ENCODE measurements at places on chromosomes 13 and 19. TPM values are rescaled to one million over a fixed set of nuclear protein-coding genes. Genes with fewer than 3 reads are reported as not detected.

The PEG3 gene
- 41.3 TPM for polyA plus RNA-seq

The KLF1 gene
- polyA plus RNA-seq = 2.3 TPM

The SMIM17 gene
- 3.1 TPM for polyA plus RNA-seq

The MZT1 gene
- 20.1 TPM for polyA plus RNA-seq

The SIGLEC12 gene
- polyA plus RNA-seq = not detected

The ZNF549 gene
- 15.0 TPM for polyA plus RNA-seq

The FUT1 gene
- 7.0 TPM for polyA plus RNA-seq

The GET3 gene
- polyA plus RNA-seq = 70.1 TPM

The MISP3 gene
- 1.1 TPM for polyA plus RNA-seq

The ACTN4 gene
- polyA plus RNA-seq = 331 TPM

The CEACAM3 gene
- polyA plus RNA-seq = 0.39 TPM

The RAB3A gene
- polyA plus RNA-seq = 5.9 TPM

The POLRMT gene
- 46.0 TPM for polyA plus RNA-seq

The RASIP1 gene
- polyA plus RNA-seq = 17.2 TPM

The ZNF534 gene
- polyA plus RNA-seq = 0.60 TPM

The ZNF749 gene
- 8.7 TPM for polyA plus RNA-seq

The CBARP gene
- polyA plus RNA-seq = 2.5 TPM

The LGALS4 gene
- 2.5 TPM for polyA plus RNA-seq

The SHISA7 gene
- 0.17 TPM for polyA plus RNA-seq

The PLK5 gene
- polyA plus RNA-seq = 0.14 TPM

The TYROBP gene
- polyA plus RNA-seq = 20.4 TPM

The PCDH9 gene
- polyA plus RNA-seq = 1.7 TPM
